Tibial artery (tissue), 4 donors: ENCODE measurements at places on chromosomes 11 and 22.

DNA sequence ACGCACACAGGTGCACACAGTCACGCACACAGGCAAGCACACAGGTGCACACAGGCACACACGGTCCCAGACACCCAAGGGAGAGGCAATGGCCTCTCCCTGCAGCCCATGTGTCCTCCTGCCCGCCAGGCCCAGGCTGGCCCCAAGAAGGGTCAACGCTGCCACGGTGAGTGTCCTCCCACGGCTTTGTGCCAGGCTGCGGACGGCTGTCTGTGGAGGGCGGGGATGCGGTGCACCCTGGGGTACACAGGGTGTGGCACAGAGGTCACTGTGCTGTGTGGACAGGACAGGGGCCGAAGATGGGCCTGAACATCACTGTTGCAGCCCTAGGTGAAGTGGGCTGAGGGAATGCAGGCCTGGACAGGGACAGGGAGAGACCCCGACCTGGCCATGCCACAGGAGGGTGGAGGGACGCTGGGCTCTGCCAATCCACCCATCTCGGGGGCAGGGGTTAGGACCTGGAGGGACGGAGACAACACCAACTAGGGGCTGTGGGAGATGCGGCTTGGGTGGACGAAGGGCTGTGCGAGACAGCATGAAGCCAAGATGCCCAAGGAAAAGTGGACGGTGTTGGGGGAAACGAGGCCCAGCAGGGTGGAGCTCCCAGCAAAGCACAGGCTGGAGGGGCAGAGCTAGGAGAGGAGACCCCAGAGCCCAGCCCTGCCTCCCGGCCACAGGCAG is 523.8 kb downstream of the BRD1 start:
- peak; percentile 40 for DNase-seq

GRCh38 chr11:30358536-30358935 is 35.6 kb downstream of the ARL14EP start:
- no peak for DNase-seq

DNA sequence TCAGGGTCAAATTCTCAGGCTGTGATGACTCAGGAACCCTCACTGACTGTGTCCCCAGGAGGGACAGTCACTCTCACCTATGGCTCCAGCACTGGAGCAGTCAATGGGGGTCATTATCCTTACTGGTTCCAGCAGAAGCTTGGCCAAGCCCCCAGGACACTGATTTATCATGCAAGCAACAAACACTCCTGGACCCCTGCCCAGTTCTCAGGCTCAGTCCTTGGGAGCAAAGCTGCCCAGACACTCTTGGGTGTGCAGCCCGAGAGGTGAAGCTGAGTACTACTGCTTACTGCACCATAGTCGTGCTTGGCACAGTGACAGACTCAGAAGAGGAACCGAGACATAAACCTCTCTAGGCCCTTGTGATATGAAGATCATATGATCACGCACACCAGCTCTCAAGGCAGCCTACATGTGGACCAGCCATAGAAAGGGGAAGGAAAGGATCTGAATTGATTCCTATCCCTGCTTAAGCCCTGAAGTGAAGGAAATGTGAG is 58.2 kb downstream of the ZNF280B start:
- peak; percentile 46 for DNase-seq

DNA sequence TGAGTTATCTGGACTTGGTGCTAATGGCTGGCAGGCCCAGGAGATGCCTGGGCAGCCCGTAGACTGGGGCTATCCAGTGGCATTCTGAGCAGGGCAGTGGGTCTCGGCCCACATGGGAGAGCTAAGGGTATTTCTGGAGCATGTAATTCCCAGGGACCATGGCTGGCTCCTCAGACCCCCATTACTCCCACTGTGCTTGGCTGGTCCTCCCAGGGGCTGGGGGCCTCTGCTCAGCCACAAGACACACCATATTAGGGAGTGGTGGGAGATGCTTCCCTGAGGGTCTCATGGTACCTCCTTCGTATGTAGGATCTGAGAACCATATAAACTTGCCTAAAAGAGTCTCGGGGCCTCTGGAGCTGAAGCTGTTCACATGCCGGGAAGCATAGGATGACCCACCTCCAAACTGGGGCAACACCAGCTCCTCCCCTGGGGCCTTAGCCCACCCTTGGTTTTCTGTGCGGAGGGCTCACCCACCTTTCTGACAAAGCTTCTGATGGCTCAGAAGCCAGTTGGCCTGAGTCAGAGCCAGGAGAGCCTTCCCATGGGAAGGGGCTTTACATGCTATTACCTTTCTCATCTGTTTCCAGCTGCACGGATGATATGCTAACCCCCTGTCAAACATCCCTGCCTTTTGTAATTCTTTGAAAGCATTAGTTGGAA is 9.5 kb upstream of the FTH1 start:
- DNase-seq: no peak

DNA sequence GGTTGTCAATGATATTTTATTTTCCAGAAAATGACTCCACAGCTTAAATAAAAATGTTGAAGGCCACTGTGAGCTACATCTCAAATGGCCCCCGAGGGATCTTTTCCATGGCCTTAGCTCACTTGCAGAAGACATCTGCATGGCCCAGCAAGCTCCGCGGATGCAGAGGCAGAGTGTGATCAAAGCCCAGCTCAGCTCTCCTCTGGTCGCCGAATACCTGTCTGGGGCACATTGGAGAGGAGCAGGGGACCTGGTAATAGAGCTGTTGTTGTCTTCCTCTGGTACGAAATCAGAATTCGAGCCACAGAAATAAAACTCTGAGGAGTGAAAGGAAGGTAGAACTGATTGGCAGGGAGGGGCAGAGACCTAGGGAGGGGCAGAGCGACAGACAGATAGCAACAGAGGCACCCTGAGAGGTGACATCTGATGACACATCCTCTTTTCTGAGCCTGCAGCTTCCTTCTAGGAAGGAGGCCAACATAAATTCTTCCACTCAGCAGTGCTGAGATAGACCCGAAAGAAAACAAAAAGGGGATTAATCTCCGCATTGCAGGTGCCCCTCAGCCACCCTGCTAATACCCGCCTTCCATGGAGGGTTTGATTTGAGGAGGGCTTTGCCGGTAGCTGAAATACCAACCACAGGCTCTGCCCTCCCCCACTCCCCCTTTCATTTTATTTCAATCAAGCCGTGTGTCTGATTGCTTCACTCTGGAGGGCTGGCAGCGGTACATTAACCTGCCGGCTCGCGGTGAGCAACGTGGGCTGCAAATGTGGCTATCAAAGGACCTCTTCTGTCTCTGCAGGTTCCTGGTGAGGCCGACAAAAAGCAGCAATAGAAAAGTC is 759.4 kb downstream of the OPCML start:
- no peak for DNase-seq

GRCh38 chr22:39654131-39654926 is 83.8 kb downstream of the CACNA1I start:
- DNase-seq: no peak

- DNase-seq: peak; percentile 35
These were observed 257.4 kb downstream of the BRD1 start for GRCh38 chr22:49570032-49570848.

DNA sequence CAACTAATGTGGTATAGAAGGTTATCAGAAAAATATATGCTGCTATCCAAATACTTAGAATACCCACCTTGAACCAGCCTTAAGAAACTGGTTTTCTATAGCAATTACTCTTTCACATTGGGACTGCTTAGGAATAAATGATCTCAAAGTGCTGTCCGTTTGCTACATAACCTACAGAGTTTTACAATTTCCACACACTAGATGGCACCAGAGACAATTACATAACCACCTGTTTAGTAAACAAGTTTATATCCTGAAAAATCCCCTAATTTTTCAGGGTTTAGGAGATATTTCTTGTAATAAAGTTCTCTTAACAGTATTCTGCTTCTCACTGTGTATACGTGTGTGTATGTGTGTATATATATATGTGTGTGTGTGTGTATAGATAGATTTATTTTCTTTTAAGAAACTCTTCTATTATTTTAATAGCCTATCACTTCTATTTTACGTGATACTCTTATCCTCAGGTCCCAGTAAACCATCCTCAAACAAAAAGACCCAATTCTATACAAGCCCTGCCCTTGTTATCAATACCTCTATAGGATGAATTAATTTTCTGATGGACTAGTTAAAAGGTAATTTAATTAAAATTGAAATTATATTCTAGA is 6.7 kb upstream of the OR5I1 start:
- DNase-seq: no peak

DNA sequence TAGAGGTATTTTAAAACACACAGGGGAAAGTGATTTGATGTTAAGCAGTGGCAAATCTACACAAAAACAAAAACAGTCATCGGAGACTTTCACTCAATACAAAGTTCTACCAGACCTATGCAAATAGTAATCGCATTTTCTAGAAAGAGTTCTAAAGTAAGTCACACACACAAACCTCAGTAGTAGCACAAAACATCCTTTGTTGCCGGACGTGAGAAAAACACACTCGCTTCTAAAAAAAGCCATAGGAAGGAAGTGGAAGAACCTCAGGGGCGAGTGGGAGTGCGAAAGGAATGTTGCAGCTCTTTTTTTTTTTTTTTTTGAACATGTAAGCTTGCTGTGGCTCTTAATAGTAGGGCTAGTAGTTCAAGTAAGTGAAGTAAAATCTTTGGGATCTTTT is 88.9 kb downstream of the MAML2 start:
- no peak for DNase-seq

- no peak for DNase-seq
These were observed 80.4 kb downstream of the ATXN10 start for GRCh38 chr22:45752036-45752435.
